GM19239 (cell line): ENCODE measurements at places on chromosomes 12 and 14.

GRCh38 chr12:20426191-20426590 lies 57.9 kb downstream of the PDE3A start:
- no peak for DNase-seq

DNA sequence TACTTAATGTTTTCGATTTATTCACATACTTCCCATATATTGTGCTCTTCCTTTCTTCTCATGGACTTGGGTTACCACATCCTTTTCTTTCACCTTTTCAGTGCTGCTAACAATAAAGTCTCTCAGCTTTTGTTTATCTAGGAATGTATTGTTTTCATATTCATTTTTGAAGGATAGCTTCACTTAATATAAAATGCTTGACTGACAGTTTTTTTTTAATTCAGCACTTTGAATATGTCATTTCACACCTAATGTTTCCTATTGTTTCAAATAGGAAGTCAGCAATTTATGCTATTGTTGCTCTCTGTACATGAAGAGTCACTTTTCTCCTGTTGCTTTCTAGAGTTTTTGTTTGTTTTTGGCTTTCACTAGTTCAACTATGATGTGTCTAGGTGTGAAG lies 738.3 kb upstream of the STXBP6 start:
- no peak for DNase-seq

DNA sequence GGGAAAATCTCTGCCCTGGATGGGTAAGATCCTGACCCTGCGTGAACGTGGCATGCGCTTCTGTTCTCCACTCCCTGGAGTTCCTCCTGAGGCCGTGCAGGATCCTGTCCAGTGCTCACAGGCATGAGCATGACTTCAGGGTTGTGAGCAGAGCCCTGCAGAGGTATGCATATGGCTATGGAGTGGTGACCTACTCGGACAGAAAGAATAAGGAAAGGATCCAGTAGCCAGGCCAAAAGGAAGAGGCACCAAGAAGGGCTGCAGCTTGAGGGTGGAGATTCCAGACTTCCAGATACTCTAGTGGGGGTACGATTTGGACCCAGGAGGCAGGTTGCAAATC lies 20.8 kb upstream of the CD27 start:
- DNase-seq: no peak

- peak; percentile 28 for DNase-seq
Measured at GRCh38 chr14:101731187-101732080, 30.1 kb upstream of the PPP2R5C start.

DNA sequence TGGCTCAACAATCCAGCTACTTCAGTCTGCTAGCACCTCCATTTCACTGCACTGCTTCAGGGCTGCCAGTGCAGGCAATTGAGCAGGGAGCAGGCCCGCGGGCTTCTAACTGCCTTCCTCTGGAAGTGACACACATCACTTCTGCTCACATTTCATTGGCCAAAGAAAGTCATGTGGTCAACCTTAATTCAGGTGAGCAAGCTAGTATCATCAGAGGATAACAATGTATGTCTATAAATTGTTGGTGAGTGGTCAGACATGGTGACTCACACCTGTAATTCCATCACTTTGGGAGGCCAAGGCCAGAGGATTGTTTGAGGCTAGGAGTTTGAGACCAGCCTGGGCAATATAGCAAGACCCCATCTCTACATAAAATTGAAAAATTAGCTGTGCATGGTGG lies 22.3 kb upstream of the CHGA start:
- no peak for DNase-seq

- DNase-seq: peak; percentile 6
Measured at GRCh38 chr12:26434299-26435068, 239.1 kb downstream of the SSPN start.

GRCh38 chr12:93356214-93356613 lies 21.5 kb upstream of the NUDT4 start:
- DNase-seq: no peak

DNA sequence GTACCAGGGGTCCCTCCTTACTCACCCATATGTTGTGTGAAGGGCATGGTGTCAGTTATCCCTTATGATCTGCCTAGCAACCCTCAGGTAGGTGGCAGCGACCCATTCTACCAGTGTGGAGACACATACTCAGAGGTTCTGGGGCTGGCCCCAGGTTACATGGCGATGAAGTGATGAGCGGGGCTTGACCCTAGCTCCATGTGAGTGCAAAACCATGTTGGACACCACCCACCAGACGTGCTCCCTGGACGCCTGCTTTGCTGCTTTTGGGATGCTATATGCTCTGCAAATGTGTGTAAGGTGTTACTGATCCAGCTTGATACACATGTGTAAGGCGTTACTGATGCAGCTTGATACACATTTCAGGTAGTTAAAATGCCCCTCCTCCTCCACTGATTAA lies 33.3 kb downstream of the EP400 start:
- no peak for DNase-seq

GRCh38 chr12:14896521-14897169 lies 11.0 kb upstream of the MGP start:
- DNase-seq: no peak

GRCh38 chr12:67695974-67696373 lies 47.4 kb downstream of the DYRK2 start:
- no peak for DNase-seq

GRCh38 chr12:107759410-107759809 lies 1.5 kb downstream of the PRDM4 start:
- DNase-seq: no peak

GRCh38 chr14:70188322-70188658 lies 461 bp downstream of the SLC8A3 start:
- no peak for DNase-seq

- DNase-seq: no peak
Measured at GRCh38 chr12:113113397-113113796, 22.2 kb downstream of the RASAL1 start.

GRCh38 chr12:47819138-47819895 lies 386 bp downstream of the HDAC7 start:
- peak; percentile 50 for DNase-seq

DNA sequence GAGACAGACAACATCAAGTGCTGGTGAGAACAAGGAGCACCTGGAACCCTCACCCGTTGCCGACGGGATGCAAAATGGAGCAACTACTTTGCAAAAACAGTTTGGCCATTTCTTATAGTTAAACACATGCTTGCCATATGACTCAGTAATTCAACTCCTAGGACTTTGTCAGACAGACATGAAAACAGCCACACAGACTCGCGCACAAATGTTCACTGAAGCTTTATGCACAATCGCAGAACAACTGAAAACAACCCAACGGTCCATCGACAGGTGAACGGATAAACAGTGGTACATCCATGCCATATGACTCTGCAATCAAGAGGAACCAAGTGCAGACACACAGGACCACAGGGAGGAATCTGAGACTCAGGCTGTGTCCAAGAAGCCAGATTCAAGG lies 30.8 kb downstream of the NCOR2 start:
- DNase-seq: no peak

GRCh38 chr12:104462931-104463339 lies 6.2 kb downstream of the CHST11 start:
- no peak for DNase-seq

DNA sequence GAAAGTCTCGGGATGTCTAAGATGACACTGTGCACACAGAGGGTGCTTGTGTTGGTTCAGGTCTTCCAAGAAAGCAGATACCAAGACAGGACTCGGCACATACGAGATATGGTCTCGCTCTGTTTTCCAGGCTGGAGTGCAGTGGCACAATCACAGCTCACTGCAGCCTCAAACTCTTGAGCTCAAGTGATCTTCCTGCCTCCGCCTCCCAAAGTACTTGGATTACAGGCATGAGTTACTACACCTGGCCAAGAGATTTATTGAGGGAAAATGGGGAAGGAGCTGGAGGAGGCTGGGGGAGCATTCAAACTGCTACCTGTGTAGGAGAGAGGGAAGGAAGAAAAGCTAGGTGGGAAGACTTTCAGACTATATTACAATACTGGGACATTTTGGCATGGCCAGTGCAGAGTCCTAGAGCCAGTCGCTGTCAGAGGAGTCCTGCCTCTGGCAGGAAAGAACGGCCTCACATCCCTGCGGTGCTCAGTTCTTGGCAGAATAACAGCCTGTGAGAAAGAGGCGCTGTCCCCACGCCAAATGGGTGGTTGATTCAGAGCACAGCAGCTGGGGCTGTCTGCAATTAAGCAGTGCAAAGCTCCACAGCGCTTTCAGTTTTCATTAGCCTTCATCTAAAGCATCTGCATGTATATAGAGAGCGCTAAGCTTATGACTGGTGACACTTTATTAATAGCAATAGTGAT lies 18.3 kb downstream of the SLC17A8 start:
- no peak for DNase-seq

DNA sequence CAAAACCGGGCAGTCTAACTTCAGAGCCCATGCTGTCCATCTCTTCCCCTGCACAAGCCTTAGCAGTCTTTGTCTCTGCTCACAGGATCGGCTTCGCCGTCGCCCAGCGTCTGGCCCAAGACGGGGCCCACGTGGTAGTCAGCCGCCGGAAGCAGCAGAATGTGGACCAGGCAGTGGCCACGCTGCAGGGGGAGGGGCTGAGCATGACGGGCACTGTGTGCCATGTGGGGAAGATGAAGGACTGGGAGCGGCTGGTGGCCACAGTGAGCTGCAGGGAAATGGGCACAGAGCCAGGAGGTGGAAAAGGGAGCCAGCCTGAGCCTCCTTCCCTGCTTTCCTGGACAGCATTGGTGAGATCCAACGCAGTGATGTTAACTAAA lies 14.2 kb upstream of the CARMIL3 start:
- no peak for DNase-seq

GRCh38 chr14:75279153-75279762 lies 630 bp downstream of the FOS start:
- no peak for DNase-seq

DNA sequence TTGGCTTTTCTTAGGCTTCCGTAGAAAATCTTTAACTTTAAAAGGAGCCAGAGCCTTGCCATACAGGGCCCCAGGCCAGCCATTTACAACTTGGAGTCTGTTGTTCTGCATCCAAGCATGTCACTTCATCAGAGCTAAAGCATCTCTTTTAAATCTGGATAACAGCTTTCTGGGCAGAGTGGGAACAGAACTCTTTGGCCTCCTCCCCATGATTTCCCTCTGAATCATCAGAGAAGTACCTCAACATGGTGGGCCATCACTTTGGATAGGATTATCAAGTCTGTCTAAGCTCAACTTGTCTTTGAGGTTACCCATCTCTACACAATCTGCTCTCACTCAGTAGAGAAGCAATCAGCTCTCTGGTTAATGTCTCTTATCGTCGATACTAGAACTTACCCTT lies 170.9 kb downstream of the SLC6A15 start:
- DNase-seq: no peak

GRCh38 chr14:57293866-57294837 lies 25.4 kb downstream of the AP5M1 start:
- no peak for DNase-seq
